ENCODE measurements at places on chromosomes 3 and 15.

DNA sequence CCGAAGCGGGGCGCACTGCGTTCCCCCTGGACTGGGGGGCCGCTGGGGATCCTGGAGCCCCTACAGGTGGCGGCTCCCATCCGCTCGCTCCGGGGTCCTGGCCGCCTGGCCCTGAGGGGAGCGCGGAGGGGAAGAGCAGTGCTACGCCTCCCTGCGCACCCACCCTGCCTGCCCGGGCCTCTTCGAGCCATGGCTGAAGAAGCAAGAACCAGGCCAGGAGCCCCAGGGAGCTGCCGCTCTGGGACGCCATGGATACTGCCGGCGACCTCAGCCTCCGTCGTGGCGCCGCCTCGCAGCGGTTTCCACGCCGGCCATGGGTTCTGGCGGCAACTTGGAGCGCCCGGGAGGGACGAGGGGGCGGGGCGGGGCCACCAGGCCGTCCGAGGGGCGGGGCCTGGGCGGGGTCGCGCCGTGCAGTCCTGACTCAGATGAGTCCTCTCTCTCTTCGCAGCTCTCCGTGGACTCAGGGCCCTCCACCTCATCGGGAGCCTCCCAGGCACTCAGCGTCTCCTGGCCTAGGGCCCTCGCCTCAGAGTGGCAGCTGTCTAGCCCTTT, 50.9 kb downstream of the MYL3 start:
- DNase-seq: no peak

- no peak for DNase-seq
Measured at GRCh38 chr3:120198305-120198878, 86.6 kb downstream of the GPR156 start.

DNA sequence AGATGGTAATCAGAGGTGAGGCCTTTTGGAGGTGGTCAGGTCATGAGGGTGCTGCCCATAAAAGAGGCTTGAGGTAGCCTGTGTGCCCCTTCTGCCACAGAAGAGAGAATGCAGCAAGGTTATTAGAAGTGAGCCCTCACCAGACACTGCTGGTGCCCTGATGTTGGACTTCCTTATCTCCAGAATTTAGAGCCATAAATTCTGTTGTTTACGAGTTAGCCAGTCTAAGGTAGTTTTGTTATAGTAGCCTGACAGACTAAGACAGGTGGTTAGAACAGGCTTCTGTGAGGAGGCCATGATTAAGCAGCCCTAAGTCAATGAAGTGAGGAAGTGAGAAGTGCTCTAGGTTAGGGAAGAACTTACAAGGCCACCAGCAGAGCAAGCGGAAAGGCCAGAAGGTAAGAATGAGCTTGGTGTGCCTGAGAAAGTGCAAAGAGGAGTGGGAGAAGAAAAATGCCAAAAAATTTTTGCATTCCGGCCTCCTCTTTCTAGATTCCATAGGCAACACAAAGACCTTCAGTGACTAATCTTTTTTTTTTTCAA, 44.2 kb upstream of the STT3B start:
- DNase-seq: no peak

- no peak for DNase-seq
Measured at GRCh38 chr3:24679429-24679828, 184.8 kb upstream of the THRB start.

DNA sequence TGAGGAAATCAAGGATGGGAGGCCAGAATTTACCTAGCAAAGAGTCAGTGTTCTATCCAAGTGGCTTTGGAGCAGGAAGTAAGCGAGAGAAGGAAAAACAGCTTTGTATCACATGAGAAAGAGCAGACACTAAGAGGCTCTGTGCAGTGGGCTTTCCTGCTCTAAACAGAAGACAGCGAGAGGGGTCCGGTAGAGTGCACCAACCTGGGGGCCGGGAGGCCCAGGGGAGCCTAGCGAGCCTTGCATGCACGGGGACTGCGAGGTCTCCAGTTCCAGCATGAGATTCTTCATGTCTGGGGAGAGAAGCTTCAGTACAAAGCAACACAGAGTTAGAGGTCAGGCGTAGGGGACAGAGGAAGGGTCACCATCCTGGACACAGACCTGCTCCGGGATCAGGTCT, 33.5 kb downstream of the COLQ start:
- DNase-seq: no peak

DNA sequence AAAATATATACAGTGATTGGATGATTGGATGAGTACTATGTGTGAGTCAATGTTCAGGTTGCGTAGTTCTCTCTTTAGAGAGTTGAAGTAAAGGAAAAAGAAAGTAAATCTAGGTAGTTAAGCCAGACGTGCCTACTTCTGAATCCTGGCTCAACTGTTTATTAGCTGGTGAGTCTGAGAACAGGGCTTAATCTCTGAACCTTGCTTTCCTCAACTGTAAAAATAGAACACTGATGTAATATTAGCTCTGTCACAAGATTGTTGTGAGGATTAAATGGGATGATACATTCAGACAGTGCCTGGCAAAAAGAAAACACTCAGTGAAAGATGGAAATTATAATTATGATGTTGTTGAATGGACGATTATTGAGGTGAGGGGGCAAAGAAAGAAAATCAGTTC, 413.4 kb downstream of the MAGI1 start:
- DNase-seq: no peak

DNA sequence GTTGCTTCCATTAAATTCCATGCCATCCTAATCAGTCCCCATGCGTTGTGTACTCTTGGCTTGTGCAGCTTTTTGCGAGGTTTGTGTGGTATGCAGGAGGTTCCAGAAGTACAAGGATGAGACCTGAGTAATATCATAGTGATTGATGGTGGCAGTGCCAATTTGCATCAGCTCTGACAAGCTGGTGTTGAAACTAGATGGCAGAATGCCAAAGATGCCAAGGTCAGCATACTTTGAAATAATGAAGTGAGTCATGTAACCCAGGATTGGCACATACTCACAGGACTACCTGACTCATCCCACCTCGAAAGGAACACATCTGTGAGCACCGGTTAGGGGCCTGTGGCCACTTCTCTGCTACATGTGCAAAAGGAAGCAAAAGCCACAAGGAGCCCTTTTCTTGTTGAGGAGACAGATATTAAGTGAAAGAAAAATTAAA, 14.3 kb downstream of the KAT2B start:
- DNase-seq: no peak

GRCh38 chr3:171646357-171647133, 163.7 kb downstream of the PLD1 start:
- DNase-seq: no peak

- no peak for DNase-seq
Measured at GRCh38 chr3:123244128-123244527, 42.4 kb downstream of the SEC22A start.

DNA sequence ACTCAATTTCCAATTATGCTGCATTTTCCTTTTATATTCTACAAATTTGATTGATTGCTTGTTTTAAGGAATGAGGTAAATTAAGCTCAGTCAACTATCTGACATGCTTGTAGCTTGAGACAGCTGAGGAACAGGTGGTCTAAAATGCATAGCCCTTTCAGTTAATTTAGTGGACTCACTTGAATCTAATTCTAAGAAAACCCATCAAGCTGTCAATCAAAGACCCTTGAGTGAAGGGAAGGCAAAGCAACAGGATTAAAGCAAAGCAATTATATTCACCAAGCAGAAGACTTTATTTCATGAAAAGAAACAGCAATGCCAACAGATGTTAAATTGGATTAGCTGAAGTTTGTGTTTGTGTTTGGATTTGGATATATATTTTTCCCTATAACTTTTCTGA, 228.5 kb downstream of the ARPP21 start:
- DNase-seq: no peak

DNA sequence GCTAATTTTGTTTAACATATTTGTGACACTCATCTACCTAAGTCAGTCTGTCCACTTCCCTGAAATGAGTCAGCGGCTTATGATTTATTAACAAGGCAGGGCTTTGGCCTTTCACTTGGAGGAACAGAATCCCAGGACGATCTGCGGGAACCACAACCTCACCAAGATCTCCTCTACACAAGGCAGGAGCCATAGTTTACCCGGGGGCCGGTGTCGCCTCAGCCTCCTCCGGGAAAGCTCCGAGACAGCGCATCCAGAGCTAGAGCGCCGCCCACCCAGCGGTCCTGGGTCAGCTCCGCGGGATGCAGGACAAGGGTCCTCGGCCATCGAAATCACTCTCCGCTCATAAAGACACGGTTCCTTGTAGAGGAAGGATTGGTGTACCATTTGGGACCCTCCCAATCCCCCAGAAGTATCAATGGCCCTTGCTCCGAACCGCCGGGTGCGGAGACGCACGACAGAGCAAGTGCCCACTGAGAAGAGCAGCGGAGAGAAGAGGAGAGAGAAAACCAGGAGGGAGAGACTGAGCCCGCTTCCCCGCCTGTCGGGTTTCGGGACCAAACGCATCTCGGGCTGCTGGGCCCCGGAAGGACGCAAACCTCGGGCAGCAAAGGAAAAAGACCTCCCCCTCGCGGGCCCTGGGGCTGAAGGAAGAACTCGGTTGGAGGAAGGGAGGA, 13.1 kb upstream of the ALCAM start:
- DNase-seq: peak; percentile 14

- DNase-seq: no peak
Measured at GRCh38 chr15:28983432-28984311, 97.9 kb downstream of the APBA2 start.

DNA sequence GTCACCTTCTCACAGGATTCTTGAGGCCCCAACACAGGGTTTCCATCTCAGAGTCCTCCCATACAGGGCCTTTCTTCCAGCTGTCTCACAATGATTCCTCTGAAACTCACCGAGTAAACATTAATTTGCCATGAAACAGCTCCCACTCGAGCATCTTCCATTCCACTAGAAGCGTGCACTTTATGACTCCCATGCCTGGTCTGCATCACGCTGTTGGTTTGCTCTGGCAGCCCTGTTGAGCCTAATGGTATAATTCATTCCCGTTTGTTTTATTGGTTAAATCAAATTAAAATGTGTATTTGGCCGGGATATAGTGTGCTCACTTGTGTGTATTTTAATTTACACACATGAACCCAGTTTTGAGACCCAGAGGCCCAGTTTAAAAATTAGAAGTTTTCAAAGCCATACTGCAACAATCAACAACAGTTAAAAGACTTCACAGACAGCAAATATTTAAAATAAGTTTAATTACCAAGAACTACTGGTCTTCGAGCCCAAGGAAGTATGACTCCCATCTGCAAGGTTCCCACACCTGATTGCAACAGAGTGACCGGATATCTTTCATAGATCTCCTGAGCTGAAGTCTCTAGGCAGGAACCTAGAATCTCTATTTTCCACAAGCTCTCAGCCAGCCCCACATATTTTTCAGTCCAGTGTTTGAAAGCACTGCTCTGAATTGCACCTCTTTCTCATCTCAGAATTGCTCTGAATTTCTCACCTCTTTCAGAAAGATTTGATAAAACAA, 42.3 kb upstream of the GYG1 start:
- DNase-seq: no peak

DNA sequence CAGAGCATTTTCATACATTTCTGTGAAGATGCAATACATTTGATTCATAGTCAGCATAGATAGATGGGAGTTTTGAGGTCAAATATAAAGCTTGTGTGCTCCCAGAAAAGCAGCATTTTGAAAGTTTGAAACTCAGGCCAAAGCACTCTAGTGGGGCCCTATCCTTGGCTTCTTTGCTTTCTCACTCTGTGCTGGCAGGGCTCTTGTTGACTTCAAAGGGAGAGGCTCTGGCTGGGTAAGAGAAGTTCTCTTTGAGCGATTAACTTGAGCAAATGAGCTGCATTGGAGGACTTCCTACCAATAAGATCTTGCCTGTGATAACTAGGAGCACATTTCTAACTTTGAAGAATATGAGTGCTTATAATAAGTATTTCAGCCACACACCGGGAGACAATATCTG, 214.0 kb upstream of the RARB start:
- no peak for DNase-seq

GRCh38 chr3:108137460-108137814, 46.6 kb upstream of the CD47 start:
- no peak for DNase-seq

GRCh38 chr3:55246033-55246432, 241.1 kb downstream of the WNT5A start:
- DNase-seq: no peak

DNA sequence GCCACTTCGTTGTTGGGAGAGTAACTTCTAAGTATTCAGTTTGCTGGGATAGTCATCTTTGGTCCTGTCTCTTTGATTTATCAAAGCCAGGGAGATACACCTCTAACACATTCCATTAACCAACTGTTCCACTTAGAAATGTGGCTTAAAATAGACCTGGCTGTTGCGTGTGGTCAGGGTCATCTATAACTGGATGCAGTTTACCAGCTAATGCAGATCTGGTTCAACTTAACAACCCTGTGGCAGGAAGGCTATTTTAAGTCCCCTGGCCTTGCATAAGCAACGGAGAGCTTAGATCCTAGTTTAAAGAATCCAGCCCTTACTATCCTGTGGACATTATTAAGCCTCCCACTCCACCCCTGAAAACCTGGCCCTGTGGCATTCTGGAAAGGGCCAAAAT, 28.1 kb upstream of the CAPN3 start:
- DNase-seq: no peak

GRCh38 chr15:82139823-82140268, 94.0 kb upstream of the MEX3B start:
- no peak for DNase-seq
